ENCODE measurements at places on chromosomes 12 and 14.

DNA sequence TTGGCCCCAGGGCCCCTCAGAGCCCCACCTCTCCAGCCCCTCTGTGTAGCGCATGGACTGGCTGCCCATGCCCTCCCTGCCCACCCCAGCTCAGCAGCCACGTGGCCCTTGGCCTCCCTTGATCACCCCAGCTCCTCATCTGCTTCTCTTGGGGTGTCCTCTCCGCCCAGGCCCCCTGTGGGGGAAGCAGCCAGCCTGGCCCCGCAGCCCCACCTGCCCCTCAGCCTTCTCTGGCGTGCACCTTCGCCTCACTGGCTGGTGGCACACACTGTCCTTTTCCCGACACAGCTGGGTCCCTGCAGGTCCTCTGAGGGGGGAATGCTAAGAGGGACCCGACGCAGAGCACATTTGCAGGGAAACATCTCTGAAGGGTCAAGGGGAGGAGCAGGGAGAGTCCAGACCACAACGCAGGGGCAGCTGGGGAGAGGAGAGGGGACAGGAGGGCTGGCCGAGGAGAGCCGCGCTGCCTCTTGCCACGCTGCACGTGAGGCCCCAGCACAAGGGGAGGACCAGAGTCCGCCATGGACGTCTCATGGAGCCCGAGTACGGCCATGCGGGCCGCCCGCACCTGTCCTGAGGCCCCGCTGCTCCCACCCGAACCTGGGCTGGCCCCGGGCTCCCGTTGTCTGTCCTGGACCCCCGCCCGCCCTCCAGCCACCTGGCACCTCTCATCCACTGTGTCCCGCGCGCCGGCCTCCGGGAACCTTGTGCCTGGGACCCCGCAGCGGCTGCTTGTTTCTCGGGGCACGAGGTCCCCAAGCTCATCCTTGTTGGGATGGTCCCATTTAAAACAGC is 36.1 kb downstream of the PACS2 start:
- DNase-seq = no peak

- DNase-seq = no peak
Observed at GRCh38 chr12:23795494-23795893, 154.0 kb downstream of the SOX5 start.

DNA sequence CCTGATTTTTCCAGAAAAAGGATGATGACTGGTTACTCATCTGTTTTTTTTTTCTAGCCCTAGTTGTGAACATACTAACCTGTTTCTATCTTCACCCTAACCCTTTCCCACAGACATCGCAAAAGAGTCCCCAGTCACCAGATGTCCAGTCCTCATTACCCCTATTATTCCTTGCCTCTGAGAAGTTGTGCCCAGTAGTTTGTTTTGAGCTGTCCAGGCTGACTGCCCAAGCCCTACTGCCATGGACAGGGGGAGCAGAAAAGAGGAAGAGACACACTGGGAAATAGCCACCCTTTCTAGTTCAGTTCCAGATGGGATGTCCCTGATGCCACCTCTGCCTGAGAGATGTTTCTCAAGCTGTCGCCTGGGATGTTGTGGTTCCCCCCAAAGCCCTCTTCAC is 13.8 kb upstream of the CELA1 start:
- no peak for DNase-seq

- DNase-seq = no peak
Observed at GRCh38 chr14:81219759-81220579, 790 bp downstream of the GTF2A1 start.

DNA sequence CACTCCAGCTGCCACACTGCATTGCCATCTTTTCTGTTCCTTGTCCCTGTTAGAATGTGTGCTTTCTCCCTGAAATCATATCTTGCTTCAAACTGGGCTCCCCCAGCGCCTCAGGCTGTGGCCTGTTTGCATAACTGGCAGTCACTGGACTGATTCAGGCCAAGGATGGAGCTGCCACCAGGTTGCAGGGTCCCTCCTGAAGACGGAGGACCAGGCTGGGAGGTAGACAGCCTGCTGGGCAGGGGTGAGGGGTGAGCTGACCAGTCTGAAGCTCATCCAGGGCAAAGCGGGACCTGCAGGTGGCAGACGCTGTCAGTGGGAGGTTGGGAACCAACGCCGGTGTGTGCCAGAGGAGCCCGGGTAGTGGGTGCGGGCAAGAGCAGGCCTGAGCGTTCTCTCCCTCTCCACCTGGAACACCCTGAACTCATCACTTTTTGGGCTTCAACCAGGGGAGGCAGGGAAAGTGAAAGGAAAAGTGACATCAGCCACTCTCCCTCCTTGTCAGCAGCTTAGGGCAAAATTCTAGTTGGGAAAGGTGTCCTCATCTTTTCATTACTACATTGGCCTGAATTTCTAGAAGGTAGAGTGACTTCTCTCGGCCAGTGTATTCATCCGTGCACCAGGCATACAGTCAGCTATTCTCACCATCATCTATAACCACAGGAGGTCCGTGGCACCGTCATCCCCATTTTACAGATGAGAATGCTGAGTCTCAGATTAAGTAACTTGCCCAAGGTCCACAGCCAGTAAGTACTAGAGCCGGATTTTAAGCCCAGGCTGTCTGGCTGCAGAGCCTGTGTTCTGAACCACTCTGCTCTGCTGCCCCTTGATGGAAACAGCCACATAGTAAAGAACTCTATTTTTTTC is 219.1 kb downstream of the SLC41A2 start:
- no peak for DNase-seq

DNA sequence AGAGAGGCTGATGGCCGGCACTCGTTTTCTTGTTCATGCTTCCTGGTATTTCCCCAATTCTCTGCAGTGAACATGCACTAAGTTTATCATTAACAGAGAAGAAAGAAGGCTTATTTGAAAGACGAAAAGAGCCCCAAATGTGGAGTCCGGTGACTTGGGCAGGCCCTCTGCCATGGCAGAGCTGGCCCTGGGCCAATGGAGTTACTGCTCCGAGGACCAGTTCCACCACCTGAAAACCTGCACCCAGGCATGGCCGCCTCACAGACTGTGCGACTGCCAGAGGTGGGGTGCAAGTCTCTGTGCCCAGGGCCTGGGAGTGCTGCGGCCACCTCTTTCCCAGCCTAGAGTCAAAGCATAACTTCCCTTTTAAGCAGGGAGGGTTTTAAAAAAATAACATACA is 24.9 kb downstream of the DEGS2 start:
- DNase-seq = no peak

GRCh38 chr12:20367583-20368113 is 689 bp upstream of the PDE3A start:
- no peak for DNase-seq

- DNase-seq = no peak
Observed at GRCh38 chr14:78968265-78968664, 798.1 kb downstream of the NRXN3 start.

- no peak for DNase-seq
Observed at GRCh38 chr12:96064271-96064670, 28.9 kb upstream of the LTA4H start.

- DNase-seq = no peak
Observed at GRCh38 chr14:87566991-87567390, 426.0 kb downstream of the GALC start.

DNA sequence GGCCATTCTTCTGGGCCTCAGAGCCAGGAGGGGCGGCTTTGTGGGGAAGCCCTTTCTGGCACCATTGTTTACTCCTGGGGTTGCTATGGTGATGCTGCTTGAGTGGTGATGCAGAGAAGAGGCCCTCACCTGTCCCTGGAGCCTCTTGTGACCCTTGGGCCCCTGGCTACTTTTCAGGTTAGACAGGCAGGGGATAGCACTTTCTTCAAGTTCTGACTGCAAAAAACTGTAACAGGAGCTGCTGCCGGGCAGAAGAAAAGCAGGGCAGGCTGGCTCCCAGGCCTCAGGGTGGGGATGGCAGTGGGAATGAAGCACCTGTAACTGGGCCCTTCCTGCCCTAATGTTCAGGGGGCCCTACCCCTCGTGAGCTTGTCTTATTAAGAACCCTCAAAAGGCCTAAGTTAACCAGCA is at the start of gene TEX52:
TEX52 (minus strand) TSS at position 19 of the 411 bp plus-strand sequence; CDS start at position 6, 13 bp downstream.
- no peak for DNase-seq

GRCh38 chr12:117583677-117584225 is 222.3 kb upstream of the NOS1 start:
- no peak for DNase-seq

- DNase-seq = no peak
Observed at GRCh38 chr12:94831081-94831751, 172.3 kb downstream of the NDUFA12 start.

GRCh38 chr14:87443787-87444186 is 549.2 kb downstream of the GALC start:
- DNase-seq = no peak

DNA sequence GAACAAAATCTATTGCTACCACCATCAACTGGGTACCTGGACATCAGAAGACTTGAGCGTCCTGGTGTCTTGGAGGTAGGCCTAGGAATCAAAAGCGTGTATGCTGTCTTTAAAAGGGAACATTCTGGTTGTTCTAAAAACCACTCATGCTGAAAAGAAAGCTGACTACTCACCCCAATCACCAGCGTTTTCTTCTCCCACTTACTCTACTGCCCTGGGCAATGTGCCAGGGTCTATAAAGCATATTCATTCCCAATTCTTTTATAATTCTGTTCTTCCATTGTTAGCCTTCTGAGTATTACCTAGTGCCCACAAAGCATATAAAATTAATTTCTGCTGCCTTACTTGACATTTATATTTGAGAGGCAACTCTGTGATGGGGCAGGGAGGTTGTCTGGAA is 133.4 kb downstream of the KCNA5 start:
- DNase-seq = no peak

DNA sequence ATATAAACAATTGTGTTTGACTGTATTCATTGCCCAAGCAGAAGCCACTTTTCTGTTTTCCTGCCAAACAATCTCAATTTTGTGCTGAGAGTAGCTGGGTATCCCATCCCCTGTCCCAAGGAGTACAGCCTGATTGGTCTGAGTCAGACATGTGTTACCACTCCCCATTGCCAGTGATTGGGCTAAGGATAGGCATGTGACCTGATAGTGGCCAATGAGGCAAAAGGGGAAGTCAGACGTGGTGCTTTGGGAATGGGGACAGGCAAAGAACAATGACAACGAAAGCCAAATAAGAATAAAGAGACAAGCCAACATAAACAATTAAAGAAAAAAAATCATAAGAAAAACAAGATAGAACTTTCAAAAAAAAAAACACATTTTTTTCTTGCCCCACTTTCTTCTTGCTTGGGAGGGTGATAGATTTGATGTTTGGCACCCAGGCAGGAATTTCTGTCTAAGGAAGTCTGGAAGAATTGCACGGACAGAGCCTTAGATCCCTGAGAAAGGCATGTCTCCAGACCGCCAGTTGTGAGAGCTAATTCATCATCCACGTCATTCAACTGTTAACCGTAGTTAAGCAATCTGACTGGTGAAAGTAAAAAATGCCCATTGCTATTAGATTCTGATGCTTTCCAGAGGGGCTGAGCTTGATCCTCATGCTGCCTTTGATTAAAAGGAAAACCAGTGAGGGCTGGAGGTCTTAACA is 626.6 kb upstream of the TMEM132C start:
- no peak for DNase-seq

GRCh38 chr12:11829764-11830194 is 180.3 kb downstream of the ETV6 start:
- DNase-seq = no peak

DNA sequence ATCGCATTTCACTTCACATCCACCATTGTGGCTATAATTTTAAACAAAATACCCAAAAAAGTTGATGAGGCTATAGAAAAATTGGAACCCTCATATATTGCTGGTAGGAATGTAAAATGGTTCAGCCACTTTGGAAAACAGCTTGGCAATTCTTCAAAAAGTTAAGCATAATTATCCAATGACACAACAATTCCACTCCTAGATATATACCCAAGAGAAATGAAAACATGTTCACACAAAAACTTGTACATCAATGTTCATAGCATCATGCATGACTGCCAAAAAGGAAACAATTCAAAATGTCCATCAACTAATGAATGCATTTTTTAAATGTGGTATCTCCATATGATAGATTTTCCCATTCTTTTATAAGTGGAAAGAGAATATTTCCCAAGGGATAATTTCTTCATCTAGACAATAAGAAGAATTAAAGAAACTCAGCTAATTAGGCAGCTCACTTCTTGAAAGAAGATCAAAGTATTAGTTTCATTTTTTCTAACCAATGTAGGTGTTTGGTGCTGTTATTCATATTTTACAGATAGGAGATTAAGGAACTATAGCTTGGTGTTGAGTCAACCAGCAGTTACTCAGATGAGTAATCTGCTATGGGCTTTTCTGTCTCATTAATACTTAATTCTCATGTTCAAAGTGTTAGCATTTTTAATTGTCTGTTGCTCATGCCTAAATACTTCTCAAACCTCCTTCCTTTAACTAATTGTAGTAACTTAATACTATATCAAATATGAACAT is 32.8 kb downstream of the YEATS4 start:
- DNase-seq = no peak

- DNase-seq = no peak
Observed at GRCh38 chr14:101862177-101862576, 100.7 kb downstream of the PPP2R5C start.

DNA sequence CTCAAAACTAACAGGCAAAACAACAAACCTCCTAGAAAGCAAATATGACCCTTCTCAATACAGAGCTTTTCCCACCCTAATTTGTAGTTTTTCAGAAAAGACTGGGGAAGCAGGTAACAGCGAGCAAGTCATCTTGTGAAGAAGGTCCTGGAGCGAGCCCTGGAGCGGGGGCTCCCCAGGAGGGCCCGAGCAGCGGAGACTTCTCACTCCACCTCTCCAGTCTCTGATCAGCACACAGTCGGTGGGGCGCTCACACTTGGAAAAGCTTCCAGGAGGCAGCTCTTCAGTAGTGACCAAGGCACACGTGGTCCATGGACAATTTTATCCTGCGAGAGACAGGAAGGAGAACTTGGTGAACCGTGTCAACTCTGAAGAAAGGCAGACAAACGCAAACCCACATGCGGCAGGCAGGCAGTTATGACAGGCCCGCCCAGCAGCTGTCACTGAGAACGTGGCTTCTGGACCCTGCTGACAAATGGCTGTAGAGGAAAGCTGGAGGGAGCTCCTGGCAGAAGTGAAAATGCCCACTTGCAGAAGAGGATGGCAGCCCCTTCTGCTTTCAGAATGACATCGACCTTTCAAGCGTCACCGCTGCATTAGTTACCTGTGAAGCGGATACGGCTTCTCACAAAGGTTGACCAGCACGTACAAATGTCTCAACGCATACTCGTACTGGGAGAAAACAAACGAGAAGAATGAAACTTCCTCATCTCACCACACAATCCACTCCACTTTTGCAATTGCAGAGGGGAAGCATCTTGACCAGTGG is 44.2 kb downstream of the LGMN start:
- DNase-seq = no peak

Measured in A549 (cell line).